ENCODE measurements at places on chromosomes 12 and 14.

DNA sequence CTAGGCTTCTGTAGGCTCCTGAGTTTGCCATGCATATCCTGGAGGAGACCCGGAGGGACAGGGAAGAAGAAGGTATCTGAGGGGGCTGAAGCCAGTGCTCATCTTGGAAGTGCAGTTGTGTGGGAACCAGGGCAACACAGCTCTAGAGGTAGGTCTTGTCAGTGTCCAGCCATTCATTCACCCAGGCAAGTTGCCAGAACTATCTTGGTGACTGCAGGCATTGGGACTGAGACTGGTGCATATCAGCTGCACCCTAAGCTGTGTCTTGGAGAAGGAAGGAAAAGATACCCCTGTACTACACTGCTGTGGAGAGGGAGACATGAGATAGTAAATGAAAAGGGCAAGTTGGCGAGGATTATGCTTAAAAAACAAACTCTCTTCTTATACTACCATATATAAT lies 4.9 kb upstream of the WIF1 start:
- no peak for DNase-seq

DNA sequence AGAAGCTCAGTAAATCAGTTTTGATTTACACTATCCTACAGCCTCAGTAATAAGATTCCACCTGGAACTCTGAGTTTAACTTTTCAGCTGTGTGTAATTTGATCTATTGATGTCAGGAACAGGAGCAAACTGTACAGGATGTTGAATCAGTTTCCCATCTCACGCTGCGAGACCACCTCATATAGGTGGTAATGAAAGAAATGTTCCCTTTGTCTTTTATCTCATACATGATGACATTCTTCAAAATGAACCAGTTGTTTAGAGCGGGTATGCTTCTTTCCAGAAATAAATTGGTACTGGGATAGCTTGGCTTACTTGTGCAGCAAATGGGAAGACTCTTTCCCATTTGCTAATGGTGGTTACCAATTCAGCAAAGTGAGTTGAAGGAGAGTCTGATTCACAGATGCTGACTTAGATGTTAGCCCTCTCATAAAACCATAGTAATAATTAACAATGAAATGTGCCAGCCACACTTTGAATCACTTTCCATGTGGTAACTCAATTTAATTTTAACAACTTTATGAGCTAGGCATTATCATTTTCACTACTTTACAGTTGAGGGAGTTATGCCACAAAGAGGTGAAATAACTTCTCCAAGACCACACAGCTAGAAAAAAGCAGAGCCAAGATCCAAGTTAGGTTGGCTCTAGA lies 251.5 kb downstream of the PAWR start:
- no peak for DNase-seq

DNA sequence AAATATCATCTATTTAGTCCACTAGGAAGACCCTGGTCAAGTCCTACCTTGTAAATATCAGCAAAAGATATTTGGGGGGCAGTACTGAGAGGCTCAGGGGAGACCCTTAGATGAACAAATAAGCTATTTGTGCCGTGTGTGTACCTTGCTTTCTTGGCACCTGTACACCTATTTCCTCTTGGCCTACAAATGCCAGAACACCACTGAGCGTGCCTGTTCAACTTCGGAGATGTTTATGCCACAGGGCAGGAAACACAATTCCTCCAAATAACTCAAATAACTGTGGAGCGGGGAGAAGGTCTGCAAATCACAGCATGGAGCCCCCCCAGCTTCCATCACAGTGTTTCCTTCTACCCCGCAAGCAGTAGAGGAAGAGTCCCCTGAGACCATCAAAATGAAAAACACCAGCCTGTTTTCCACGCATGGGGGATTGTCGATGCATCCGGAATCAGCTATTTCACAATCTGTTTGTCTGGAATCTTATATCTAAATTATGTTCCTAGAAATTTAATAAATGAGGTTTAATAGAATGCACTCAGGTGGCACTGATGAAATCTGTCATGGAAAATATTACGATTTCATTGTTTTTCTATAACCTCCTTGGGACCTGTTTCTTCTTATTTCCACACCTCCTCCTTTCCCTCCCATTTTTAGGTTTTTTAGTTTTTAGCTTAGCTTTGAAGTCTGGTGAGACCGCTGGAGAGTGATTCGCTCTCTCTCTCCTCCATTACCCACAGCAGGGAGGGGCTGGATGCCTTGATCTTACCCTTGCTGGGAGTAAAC lies 254.0 kb upstream of the SRRM4 start:
- no peak for DNase-seq

- no peak for DNase-seq
These were observed 408.3 kb downstream of the AACS start for GRCh38 chr12:125473501-125473900.

DNA sequence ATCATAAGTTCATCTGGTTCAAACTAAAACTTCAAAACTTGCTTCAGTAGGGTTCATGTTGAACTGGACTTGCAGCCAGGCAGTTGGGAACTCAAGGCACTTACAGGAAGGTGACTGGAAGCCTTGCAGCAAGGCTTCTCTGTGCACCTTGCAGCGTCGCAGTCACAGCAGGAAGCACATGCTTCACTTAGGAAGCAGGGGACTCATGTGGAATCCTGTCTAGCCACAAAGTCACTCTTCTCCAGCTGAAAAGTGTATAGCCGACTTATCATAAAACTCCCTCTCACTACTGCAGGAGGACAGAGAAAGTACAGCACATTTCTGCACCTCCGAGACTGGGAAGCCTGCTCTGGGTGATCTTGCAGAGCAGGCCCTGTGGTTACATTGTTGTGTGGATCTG lies 114.0 kb upstream of the PRB2 start:
- no peak for DNase-seq

GRCh38 chr14:55944757-55945156 lies 173.5 kb upstream of the PELI2 start:
- DNase-seq: no peak

GRCh38 chr14:99838639-99839134 lies 45.5 kb downstream of the EML1 start:
- DNase-seq: no peak

DNA sequence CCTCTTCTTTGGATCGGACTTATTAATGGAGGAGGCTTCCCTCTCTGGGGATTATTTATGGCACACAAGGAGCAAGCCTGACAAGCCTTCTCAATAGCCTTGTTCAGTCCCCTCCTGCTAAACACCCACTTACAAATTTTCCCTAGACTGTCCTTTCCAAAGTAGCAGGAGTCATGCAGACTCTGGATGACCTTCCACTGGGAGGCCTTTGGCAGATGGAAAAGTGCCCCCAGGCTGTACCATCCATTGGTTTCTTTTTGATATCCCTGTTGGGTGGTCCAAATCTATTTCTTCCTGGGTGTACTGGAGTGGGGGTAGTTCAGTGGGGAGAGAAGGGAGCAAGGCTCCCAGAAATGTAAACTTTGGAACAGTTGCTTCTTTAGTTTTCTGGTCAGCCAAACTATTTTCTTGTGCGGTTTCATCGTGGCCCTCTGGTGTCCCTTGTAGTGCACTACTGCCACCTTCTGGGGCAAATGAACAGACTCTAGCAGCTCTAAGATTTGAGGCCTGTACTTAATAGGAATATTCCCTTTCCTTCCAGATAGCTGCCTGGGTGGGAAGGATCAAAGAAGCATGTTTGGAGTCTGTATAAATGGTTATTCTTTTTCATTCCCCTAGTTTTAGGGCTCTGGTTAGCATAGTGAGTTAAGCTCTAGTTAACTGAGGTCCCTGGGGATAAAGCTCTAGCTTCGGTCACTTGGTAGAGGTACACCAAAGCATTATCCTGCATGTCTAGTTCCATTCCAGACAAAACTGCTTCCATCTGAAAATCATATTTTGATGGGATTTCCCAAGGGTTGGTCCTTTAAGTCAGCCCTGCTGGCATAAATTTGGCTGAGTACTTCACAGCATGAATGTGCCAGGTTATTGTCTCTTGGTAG lies 409.5 kb downstream of the SLC6A15 start:
- peak; percentile 11 for DNase-seq

GRCh38 chr14:82492157-82492556 lies 958.5 kb upstream of the SEL1L start:
- DNase-seq: no peak

- DNase-seq: no peak
These were observed 747.3 kb downstream of the NRXN3 start for GRCh38 chr14:78917462-78917861.

GRCh38 chr14:59328454-59328853 lies 136.7 kb downstream of the GPR135 start:
- DNase-seq: no peak

DNA sequence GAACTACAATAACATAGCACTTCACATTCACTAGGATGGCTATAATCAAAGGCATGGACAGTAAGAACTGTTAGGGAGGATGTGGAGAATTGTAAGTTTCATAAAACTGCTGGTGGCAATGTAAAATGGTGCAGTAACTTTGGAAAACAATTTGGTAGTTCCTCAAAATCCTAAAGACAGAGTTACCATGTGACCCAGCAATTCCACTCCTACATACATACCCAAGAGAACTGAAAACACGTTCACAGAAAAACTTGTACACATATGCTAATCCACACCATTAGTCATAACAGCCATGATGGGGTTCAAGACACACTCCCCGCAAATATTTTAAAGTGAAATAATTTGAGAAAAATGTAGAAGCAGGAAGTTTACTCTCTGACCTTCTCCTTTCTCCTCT lies 31.7 kb downstream of the GALC start:
- no peak for DNase-seq

- DNase-seq: no peak
These were observed 785.6 kb downstream of the TMTC2 start for GRCh38 chr12:83472350-83472749.

- DNase-seq: no peak
These were observed 158.8 kb upstream of the PRMT8 start for GRCh38 chr12:3332188-3332587.

DNA sequence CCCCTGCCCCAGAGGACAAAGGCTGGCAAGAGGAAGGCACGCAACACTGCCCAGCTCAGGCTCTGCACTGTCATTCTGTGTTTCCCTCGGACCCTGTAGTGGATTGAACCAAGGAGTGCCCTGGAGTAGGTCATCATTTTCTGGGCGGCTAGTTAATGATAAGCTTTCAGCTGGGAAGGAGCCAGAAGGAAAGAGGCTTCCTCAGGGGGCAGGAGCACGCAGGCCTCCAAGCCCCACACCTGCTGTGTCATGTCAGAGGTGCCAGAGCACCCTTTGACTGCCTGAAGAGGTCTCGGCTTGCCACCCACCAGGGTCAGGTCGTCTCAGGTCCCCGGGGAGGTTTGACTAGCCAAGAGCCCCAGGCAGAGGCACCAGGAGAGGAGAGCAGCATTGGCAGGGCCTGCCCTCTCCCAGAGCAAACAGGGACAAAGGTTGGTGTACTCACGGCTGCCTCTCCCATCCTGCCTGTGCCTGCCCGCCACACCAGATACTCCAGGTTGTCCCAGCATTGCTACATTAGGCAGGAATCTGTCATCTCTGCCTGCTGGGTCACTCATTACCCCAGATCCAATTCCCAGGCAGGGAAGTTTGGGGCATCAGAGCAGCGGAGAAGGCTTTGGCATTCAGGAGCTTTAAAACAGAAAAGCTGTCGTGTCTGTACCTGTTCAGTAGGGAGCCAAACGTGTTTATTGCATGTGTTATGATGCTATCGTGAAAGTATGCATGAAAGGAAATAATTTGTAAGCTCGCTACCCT lies 33.5 kb upstream of the ATP2A2 start:
- DNase-seq: no peak

GRCh38 chr14:68711561-68712309 lies 81.1 kb downstream of the ZFP36L1 start:
- DNase-seq: peak; percentile 25

DNA sequence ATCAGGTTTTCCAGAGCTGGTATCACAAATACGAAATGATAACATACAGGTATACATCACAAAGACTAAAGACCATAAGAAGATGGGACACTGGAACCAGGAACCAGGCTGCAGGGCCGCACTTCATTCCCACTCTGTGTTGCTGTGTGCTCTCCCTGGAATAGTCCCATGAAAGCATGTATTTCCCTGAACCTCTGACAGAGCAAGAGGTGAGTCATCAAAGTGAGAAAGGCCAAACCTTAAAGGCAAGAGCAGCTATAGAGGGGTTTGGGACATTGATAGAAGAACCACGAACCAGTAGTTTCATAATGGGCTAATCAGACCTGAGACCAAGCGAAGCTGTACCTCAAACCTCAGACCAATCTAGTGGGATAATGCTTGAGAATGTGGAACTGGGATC lies 283.0 kb upstream of the PRKD1 start:
- DNase-seq: no peak

GRCh38 chr14:32468955-32469354 lies 139.9 kb downstream of the AKAP6 start:
- no peak for DNase-seq

DNA sequence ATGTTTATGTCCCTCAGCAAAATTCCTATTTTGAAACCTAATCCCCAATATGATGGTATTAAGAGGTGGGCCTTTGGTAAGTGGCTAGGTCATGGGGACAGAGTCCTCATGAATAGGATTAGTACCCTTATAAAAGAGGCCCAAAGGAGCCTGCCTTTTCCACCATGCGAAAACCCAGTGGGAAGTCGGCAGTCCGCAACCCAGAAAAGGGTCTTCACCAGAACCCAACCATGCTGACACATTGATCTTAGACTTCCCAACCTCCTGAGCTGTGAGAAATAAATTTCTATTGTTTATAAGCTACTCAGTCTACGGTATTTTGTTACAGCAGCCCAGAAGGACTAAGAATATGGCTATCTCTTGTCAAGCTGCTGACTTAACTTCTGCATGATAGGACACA lies 66.5 kb downstream of the COCH start:
- DNase-seq: no peak

DNA sequence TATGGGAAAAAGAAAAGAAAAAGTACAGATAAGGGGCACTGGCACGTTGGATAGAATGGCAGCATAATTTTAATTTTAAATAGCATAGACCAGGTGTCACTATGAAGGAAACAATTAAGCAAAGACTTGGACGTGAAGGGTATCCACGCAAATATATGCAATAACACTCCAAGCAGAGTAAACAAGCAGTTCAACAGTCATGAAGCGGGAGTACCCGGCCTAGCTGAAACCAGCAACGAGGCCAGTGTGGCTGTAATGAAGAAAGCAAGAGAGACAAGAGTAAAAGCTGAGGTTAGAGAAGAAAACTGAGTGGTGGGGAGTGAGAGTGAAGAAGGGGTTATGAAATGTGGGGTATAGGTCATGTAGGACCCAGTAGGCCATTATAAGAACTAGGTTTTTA lies 85.4 kb downstream of the BCL2L14 start:
- no peak for DNase-seq

Data from stimulated activated CD4-positive, alpha-beta T cell treated with anti-CD3 and anti-CD28 coated beads, Interleukin-15, amount 100 ng/mL, for 24 hours (primary cell).